Astrocyte (in vitro differentiated cells and primary cell): ENCODE measurements at places on chromosomes 2 and 18.

DNA sequence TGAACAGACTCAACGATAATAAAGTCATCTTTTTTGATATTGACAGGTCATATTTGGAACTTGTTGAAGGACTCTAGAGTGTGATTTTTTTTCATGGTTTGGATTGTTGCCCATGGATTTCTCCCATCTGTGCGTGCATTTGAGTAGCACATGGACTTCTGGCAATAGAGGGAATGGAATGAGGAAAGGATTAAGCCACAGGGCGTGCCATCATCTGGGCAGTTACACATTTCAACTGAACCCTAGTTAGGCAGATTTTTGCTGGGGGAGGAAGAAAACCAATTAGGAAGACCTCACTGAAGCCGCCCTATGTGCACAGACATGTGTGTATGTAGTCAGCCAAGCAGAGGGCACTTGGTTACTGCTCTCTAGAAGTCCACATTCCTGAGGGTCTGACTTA, 72.6 kb downstream of the TPGS2 start:
- DNase-seq: peak; percentile 48

DNA sequence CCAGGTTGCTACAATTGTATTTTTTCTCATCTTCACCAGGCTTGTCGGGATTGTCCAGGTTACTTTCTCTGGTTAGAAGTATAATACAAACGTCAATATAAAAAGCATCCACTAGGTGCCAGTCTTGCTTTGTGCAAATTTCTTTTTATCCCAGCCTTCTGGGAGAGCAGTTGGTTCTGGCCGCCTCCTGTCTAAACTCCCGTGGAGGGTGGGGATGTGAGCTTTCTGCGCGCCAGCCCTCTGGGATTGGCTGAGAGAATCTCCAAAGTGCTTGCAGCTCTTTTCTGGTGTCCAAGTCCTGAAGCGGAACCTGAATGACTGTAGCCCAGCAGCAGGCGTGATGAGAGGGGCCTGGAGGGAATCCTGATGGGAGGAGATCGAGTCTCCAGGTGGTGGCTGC, 22.4 kb upstream of the TOGARAM2 start:
- peak; percentile 56 for DNase-seq

- DNase-seq: no peak
Observed at GRCh38 chr18:74328206-74328605, 12.6 kb downstream of the C18orf63 start.

DNA sequence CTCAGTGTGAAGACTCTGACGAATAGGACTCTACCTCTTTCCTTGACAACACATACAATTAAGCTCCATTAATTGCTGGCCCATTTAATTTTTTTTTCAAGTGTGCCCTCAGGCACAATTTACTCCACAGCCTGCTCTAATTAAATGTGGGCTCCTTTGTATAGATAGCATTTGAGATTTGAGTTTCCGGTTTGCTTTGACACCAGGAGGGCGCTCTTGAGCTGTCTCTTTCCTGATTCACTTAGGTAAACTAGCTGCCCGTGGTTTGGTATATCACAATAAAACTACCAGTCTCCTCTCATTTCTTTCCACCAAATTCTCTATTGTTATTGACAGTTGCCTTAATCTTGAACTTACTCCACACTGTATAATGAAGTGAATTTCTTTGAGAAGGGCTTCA, 666.0 kb downstream of the DSC3 start:
- no peak for DNase-seq

DNA sequence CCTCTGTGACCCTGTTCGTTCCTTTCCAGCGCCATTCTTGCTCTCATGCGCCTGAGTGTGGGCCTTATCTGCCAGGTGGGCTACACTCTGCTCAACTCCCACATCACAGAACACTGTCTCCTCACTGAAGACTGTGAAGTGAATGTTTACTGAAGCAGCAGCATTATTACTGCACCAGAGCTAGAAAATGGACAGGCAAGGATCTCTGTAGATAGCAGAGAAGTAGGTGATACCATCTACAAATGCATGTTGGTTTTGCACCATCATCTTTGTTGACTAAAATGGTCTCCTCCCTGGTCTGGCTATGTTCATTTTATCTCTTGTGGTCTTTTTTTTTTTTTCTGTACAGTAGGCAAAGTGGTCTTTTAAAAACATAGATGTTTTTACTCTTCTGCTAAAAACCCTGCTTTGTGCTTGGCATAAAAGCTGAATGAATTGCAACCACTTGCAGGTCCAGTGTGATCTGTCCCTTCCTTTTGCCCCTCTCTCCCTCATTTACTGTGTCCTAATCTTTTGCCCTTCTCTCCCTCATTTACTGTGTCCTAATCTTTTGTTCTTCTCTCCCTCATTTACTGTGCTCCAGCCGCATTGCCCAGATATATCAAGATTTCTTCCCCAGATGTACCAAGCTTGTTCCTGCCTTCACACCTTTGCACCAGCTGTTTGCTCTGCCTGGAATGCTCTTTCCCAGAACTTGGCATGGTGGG, 35.4 kb downstream of the BABAM2 start:
- no peak for DNase-seq

- no peak for DNase-seq
Observed at GRCh38 chr2:15160201-15160991, 400.7 kb downstream of the NBAS start.

GRCh38 chr2:156435718-156436496, at the start of gene GPD2:
Gene GPD2, plus strand, starts transcription at chr2:156436379. Its CDS starts 39,727 bp downstream, at chr2:156476106.
- DNase-seq: peak; percentile 82

DNA sequence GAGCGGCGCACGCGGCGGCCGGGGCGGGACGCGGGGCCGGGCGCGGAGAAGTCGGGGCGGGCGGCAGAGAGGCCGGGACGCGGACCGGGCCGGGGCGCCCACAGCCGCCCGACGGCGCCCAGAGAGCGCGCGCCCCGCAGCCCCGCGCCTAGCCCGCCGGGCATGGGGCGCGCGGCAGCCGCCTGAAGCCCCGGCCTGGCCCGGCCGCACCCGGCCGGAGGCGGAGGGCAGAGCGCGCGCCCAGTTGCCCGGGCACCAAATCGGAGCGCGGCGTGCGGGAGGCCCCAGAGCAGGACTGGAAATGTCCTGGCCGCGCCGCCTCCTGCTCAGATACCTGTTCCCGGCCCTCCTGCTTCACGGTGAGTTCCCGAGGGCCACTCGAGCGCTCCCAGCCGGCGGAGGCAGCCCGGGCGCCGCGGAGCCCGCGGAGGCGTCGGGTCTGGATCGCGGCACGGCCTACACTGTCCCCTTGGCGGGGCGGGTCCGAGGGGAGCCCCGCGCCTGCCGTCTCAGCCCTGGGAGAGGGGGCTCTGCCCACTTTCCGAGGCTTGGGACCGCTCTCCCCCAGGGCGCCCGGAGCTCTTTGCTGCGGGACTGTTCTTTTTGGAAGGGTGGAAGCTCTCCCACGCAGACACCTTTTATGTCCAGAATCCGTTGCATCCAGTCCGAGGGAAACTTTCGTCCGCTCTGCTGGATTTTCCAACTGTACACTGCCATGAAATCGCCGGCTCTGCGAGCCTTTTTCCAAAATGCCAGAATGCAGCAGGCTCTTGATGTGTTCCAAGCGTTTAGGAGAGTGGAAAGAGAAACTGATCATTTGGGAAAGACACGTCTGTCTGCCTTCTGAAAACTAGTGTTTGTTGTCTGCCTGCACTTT, 484 bp downstream of the APCDD1 start:
- no peak for DNase-seq

DNA sequence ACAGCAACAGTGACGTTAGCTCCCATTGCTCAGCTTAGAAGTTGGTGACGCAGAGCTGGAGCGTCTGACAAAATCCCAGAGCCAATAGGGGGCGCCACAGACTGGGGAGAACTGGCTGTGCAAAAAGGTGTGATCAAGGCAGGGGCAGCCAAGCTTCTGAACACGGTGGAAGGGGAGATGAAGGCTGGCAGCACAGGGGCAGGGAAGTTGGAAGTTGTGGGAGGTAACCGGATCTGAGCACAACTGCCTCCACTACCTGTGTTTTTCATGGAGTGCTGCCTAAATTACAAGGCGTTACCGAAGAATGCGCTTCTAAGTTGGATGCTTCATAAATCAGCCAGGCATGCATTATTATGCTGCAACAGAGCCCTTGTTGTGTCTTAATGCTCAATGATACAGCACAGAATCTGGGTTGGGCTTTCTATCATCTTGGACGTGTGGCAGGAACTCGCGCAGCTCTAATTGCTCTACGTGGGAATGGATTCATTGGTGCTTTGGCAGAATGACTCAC, 370.0 kb downstream of the SLC4A3 start:
- peak; percentile 52 for DNase-seq

GRCh38 chr2:2570871-2571270, 239.8 kb upstream of the MYT1L start:
- no peak for DNase-seq

GRCh38 chr18:7236933-7237332, 6.0 kb downstream of the LRRC30 start:
- DNase-seq: no peak

DNA sequence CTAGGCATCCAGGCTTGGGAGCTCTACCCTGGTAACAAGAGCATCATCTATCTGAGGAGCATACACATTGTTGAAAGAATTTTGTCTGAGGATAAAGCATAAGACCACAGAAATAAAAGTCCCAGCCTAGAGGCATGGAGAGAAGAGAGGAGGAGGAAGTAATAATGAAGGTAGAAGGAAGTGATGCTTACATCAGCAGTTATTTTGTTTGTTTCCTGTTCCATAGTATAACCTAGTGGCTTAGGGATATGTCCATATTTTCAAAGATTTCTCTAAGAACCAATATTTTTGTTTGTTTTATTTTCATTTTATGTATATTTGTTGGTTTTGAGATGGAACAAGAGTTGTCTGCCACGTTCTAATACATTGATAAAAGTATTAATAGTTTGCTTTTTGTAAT, 407.4 kb upstream of the SETBP1 start:
- no peak for DNase-seq

DNA sequence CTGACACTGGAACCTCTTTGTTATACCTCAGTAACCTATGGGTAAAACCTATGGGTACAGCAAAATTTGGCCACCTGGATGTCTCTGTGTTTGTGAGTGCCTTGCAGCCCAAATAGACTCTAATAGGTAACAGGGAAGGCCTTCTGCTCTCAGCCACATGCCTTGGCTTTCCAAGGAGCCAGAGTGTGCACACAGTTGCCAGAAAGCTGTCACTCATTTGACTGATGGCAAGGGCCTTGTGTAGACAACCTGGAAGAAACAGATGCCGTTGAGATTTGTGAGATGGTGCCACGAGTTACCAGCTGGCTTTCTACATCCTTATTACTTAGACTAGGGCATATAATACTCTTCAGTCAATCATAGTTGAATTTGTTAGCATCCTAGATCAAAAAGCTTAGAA, 90.1 kb upstream of the RAB12 start:
- no peak for DNase-seq

DNA sequence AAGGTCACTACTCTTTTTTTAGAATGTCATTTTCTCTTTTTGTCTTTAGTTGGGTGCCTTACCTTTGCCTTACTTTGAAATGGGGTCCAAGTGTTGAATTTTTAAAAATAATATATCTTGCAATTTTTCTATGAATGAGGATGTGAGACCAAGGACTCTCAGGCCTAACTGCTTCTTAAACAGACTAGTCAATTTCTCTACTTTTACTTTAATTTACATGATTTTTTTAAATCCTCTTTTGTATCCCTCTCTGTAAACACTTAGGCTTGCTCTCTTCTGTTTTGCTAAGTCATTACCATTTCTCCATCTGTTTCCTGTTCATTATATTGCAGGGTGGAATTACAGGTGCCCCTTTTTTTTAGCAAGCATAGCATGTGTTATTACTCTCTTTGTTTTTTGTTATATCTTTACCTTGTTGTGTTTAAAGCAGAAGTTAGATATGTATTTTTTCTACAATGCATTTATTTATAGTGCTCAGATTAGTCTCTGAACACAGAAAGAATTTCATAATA, 261.8 kb downstream of the SPAG16 start:
- no peak for DNase-seq

DNA sequence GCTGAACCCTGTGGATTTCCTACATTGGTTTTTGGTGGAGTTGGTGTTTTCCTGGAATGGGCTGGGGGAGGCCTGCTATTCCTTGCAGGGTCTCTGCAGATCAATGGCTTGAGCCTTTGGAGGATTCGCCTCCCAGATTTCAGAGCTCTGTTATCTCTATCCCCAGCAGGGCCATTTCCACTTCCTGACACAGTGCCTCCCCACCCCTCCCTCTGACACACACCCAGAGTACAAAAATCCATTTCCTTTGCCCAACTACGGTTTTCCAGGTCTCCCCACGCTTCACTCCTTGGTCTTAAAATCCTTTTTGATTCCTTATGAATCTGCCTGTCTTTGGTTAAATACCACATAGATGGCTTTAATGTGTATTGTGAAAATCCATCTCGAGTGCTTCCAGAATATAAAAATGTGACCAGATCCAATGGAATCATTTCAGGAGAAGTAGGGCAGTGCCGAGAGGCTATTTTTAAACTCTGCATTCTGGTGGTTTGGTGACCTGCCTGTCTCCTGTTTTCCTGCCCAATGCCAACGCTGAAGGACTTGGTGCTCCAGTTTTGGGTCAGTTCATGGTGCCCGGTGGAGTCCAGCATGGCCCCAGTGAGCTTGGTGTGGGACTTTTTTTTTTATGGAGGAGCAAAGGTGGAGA, 60.9 kb downstream of the ARL4C start:
- no peak for DNase-seq

DNA sequence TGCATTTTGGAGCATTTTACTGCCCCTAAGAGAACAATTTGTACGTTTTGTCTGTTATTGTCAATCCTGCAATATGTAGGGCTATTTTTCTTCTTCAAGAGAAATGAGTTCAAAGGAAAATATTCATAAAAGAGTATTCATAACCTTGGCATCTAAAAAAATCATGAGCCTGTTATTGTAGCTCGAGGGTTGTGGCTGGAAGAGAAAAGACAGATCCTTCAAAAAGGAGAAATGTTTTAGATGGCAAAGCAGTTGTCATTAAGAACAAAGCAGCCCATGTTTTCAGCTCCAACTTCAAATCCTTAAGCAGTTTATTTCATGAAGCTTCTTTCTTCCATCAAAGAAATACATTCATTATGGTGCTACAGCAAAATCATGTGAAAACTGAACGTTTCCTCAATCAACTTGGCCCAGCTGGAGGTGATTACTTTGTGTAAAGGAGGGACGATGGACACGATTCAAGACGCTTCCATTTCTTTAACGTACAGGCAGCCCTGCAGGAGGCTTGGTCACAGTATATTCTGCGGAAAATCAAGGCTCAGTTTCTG, 31.4 kb downstream of the QPCT start:
- no peak for DNase-seq

GRCh38 chr18:29853126-29853525, 1189.4 kb downstream of the DSC3 start:
- DNase-seq: no peak

DNA sequence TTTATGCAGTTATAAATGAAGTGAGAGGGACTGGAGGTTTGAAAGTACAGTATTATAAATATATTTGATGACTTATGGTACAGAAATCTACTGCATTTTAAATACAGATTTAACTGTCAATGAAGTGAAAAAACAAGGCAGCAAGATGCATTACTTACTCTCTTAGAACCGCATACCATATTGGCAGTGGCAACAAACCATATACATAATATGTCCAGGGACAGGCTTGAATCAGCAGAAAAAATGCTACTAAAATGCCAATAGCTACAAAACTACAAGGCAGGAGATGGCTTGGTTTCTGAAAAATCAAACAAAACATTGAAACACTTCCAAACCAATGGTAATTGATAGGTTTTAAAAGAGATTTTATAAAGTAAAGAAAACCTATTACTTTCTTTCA, 77.2 kb downstream of the PIGN start:
- DNase-seq: peak; percentile 51
